ENCODE measurements at places on chromosomes 11 and 22.

DNA sequence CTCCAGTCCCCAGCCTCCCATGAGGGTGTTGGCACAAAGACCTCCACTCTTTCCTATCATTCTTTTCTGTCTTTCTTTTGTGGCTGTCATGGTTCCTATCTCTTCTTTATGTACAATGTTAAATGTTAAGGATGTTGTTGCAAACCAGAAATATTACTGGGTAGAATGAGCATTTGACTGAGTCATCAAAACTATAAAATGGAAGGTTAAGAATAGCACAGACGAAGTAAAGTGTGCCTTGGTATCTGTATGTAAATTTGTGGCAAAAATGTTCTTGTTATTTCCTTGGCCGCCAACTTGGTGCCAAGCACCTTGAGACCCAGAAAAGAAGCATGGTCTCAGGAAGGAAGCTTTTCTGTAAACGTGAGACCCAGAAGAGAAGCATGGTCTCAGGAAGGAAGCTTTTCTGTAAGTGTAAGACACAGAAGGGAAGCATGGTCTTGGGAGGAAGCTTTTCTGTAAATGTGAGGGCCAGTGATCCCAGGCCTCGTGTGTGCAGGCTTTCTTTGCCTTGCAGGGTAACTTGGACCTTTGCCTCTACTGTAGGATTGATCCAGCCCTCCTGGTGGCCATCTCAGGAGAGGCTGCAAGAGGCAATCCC, 6.7 kb upstream of the PKP3 start:
- no peak for DNase-seq

DNA sequence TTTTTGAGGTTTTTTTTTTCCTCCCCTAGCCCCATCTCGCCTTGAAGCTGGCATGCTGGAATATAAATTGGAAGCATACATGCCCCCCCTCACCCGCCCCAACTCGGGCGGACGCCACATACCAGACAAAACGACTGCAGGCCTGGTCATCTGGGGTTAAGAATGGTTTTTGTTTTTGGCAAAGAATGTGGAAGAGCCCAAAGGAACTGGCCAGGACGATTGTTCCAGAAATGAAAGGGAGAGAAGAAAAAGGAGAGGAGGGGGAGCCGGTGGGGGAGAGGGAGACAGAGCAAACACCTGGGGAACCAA, 25.0 kb downstream of the MN1 start:
- no peak for DNase-seq

DNA sequence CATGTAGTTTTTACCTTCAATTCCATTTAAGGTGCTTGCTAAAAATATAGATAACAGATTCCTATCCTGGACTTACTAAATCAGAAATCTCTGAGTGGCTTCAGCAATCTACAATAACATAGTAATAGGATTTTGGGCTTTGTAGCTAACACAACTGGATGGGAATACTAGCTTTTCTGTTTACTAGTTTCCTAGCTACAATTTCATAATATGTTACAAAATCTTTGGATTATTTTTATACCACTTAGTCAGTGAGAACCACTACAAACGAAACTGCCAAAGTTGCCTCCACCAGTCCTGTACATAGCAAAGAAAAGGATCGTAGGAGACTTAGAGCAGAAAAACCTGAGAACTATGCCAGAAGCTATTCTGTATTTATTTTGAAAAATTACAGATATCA, 87.7 kb upstream of the ANO3 start:
- no peak for DNase-seq

- DNase-seq, result no peak
Measured at GRCh38 chr11:78201096-78201818, 12.5 kb downstream of the USP35 start.

GRCh38 chr11:46741600-46742484, 22.8 kb downstream of the F2 start:
- DNase-seq, result no peak

DNA sequence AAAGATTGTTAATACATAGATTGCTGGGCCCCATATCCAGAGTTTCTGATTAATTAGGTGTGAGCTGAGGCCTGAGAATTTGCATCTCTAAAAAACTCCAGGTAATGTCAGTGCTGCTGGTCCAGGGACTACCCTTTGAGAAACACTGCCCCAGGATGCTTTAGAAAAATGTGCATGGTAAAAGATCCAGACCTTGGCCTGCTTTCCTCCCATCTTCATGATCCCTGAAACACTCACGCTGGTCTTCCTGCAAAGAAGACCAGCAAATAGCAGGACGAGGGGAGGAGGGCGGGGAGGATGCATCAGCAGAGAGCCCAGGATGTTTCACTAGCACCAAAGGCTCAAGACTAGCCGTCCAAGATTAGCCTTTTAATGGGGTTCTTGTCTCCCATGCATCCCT, at the start of gene OR8A1:
Gene OR8A1 (plus strand): TSS at position 301 of the 400 bp plus-strand sequence. CDS start 123 bp downstream, outside the sequence.
- no peak for DNase-seq

- no peak for DNase-seq
Measured at GRCh38 chr11:2574553-2575535, 125.0 kb downstream of the KCNQ1OT1 start.

DNA sequence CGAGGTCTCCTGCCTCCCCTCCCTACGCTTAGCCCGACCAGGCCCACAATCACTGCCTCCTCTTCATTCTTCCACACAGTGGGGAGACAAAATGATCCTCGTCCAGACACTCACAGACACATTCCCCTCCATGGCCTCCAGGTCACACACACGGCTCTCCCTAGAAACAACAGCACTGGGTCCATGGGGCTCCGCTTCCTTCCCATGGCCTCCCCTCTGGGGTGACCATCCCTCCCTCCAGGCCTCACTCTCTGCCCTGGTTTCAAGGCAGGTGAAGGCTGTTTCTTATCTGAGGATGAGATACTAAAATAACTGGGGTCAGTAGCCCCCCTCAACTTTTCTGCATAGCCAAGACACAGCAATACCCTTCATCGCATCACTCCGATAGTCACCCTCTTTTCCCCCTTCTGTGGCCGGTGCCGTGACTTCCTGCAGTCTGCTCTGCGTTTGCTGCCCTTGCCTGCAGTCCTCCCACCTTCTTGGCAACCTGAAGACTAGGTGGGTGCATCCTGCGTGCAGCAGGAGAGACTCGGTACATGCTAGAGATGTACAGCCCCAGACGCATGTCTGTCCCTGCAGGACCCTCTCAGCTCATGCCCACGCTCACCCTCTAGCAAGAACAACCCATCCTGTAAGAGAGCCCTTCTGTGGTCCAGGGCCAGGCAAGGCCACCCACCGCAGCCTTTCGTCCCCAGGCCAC, 55.8 kb downstream of the CD6 start:
- DNase-seq, result no peak

DNA sequence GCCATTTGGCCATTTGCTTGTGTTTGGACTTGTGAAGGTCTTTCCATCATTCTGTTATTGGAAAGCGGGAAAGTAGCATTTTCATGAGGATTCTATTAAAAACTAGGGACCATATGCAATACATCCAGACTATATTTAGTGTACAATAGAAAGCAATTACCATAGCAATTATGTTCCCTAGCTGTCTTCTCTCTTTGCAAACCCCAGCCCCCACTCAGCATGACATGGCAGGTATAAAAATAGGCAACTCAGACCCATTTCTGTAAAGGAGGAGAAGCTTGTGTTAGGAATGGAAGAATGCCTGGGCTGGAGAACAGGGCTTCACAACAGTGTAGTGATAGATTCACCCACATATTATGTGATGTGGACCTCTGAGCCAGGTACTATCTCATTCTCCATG, 12.4 kb downstream of the OR51B6 start:
- no peak for DNase-seq

GRCh38 chr11:3834664-3835461, 5.9 kb downstream of the RHOG start:
- DNase-seq, result peak; percentile 61

- no peak for DNase-seq
Measured at GRCh38 chr11:120717042-120717441, 205.5 kb downstream of the GRIK4 start.

GRCh38 chr22:46450931-46451561, 86.4 kb downstream of the CELSR1 start:
- DNase-seq, result no peak

DNA sequence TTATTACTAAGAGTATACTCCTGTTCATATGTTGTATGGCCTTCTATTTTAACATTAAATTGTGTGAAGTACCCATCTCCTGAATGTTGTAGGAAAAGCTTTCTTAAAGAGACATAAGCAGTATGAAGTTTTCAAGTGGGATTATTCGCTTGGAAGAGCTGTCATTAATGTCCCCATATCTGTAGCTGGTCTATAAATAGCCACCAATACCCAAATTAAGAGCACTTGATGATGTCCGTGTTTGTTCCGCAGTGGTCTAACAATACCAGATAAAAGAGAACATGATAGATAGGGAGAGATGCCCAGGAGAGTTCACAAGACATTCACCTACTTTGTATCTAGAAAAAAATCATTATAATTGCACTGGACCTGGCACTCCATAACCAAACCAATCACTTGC, 527.6 kb downstream of the DLG2 start:
- DNase-seq, result no peak

DNA sequence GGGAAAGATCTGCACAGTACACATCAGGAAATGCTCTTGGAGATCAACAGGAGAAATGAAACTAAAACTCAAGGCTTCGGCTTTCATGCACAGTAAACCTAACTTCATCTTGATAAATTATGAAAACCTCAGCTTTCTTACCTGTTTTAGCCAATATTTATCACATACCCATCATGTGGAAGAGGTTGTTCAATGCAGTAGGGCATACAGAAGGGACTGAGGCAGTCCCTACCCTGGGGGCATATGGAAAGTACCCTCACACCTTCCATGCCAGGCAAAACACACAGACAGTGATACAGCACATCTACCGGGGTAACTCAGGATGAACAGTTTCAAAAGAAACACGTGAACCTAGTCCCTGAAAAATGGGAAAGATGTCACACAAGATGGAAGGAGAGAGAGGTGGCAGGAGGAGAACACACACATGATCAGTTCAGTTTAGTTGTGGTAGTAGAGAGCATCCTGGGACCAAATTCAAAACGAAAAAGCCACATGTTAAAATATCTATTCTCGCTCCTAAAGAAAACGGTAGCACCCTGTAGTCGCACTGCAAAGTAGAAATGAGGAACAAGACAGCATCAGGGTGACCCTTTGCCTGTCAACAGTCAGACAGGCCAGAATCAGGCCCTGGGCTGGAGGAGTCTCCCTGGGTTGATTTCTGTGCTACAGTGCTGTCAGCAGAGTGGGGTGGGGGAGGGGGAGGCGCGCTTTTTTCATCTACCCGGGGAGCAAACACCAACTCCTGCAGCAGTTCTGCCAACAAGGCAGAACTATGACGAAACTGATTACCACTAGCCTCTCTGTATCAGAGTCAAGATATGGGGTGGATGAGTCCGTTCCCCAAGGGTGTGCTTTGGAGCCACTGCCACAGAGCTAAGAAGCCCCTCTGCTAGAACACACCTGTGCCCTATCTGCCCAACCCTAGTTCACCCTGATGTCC, 1.3 kb downstream of the HIRA start:
- peak; percentile 64 for DNase-seq

- no peak for DNase-seq
Measured at GRCh38 chr11:17506942-17507341, 30.3 kb upstream of the ABCC8 start.

DNA sequence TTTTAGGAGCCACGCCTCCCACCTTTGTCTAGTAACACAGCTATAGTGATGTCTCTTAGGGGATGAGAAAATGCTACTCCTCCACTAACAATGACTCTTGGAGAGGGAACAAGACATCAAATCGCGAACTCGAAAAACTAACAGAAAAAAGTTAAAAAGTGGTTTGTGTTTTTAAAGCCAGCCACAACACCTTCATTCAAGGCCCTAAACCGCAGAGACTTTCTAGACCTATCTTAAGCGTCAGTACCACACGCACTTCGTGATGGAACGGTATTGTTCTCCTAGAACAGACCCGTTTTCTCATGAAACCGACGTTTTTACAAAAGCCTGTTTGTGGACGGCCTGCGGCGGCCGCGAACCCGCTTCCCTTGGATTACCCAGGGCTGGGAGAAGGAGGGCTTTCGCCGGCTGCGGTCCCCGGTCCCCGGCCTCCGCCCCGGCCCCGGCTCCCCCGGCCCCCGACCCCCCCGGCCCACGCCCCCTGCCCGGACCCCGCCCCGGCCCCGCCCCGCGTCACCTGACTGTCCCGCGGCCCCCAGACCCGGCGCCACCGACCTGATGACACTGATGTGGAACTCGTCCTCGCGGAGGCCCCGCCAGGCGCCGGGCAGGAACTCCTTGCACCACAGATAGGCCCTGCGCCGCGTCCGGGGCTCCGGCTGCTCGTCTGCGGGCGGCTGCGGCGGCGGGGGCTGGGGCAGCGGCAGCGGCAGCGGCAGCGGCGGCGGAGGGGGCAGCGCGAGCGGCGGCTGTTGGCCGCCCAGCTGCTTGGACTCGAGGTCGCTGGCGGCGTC, 718 bp downstream of the CHKA start:
- peak; percentile 42 for DNase-seq
